ENCODE measurements at places on chromosomes 6 and 20. TPM values are rescaled to one million over a fixed set of nuclear protein-coding genes. Genes with fewer than 3 reads are reported as not detected.

The SIRPB2 gene
- total RNA-seq = not detected

DNA sequence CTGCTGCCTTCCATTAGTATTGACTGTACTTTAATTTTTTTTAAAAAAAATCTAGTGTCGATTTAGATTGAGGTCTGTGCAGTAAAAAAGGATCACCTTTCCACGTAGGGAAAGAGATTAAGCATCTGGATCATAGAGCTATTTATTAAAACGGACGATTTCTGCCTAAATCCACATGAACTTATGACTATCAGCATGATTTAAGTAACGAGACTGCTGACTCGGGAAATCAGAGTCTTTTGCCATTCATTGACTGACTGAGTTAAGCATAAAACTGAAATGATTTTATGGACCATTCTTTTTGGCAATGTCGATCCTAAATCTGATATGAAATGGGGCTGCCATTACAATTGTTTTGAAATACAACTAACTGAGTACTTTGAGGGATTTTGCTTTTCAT, 261.7 kb downstream of the SAMD5 start:
- DNase-seq = no peak

DNA sequence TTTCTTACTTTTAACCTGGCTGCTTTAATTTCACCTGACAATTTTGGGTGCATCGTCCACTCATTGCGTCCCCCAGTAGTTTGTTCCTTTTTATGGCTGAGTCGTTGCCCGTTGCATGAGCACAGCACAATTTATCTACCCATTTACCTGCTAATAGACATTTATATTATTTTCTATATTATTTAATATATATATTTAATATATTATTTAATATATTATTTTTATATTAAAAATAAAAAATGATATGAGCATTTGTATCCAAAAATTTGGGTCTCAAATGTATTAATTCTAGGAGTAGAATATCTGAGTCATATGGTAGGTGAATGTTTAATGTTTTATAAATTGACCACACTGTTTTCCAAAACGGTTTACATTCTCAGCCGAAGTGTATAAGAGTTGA, 300.2 kb downstream of the THBS2 start:
- DNase-seq = no peak

DNA sequence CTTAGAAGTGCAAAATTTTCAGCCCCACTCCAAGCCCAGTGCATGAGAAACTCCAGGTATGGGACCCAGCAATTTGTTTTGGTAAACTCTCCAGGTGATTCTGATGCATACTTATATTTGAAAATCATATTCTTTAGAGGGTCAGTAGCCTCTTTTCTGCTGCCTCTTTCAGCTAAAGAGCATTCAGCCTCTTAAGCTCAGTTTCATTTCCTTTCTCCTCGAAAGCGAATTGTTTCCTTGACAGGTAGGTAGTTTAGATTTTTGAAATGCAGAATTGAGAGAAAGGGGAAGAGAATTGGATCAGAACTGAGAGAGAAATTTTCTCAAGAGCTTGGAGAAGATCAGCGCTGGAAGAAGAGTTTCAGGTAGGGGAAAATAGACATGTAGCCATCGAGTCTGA, 995.8 kb upstream of the FLRT3 start:
- DNase-seq = no peak

GRCh38 chr6:44837741-44838140, 450.2 kb downstream of the CDC5L start:
- DNase-seq = no peak

Data from GM12878 (cell line).